ENCODE measurements at places on chromosomes 13 and 19. TPM values are rescaled to one million over a fixed set of nuclear protein-coding genes. Genes with fewer than 3 reads are reported as not detected.

DNA sequence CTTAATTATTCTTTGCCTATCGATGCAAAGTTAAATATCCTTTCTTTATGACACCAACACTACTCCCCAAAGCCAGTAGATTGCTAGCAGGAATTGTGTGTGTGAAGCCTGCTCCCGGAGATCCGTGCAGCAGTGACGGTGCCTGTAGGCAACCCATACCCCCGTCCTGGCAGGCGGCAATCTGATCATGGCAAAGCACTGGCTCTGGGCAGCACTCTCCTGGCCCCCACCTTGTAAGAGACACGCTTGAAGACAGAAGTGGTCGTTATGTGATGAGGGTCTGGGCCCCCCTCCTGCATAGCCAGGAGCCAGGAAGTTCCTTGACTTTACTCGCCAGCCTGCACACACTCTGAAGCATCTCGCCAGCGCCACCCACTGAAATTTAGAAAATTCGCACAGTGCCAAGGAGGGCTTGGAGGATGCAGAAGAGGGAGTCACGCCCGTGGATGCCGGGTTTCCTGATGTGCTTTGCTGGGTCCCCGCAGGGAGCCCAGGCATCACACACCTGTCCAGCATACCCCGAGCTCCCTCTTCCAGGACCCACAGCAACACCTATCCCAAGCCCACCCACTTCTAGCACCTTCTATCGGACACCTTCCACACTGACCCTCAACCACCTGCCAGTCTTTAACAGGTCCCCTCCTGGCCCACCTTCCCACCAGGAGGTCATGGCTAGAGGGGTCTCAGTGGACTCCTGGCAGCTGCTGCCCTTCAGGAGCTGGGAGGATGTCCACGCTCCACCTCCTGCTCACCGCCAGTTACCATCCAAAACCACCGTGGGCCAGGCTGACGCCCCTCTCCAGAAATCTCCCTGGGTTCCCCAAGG is 54.5 kb downstream of the CEBPG start:
- no peak for DNase-seq

FAAP24 gene
- 4.6 TPM for total RNA-seq

GRCh38 chr13:33953203-33953602 is 135.3 kb downstream of the RFC3 start:
- no peak for DNase-seq

MVB12A gene
- 54.7 TPM for total RNA-seq

- no peak for DNase-seq
These were observed 119.4 kb upstream of the NBEA start for GRCh38 chr13:34822650-34823049.

Data from NCI-H460 (cell line).